Smooth muscle cell of the umbilical artery (primary cell): ENCODE measurements at places on chromosomes 1 and 21. TPM values are rescaled to one million over a fixed set of nuclear protein-coding genes. Genes with fewer than 3 reads are reported as not detected.

SLC2A5 gene
- total RNA-seq, result 2.4 and 12.5 TPM in 2 replicates

HSD3B1 gene
- total RNA-seq, result not detected in 2 replicates

LPAR3 gene
- total RNA-seq, result 1.5 and 2.4 TPM in 2 replicates

LAMB3 gene
- total RNA-seq, result 16.3 and 26.1 TPM in 2 replicates

S100B gene
- total RNA-seq, result not detected in 2 replicates

ZNF436 gene
- total RNA-seq, result 15.7 and 16.0 TPM in 2 replicates

TRIM46 gene
- 5.6 and 10.7 TPM in 2 replicates for total RNA-seq

CLCNKB gene
- total RNA-seq, result 0.09 and 0.30 TPM in 2 replicates

OR2L8 gene
- not detected in 2 replicates for total RNA-seq

RUNX1 gene
- 49.0 and 54.0 TPM in 2 replicates for total RNA-seq

SLC1A7 gene
- total RNA-seq, result not detected in 2 replicates

AVPR1B gene
- not detected in 2 replicates for total RNA-seq

COL24A1 gene
- total RNA-seq, result 0.92 and 1.8 TPM in 2 replicates

AGT gene
- 0.09 TPM in 1 of 2 replicates, not detected in the other for total RNA-seq
